HFFc6 (cell line): ENCODE measurements at places on chromosomes 16 and 17. TPM values are rescaled to one million over a fixed set of nuclear protein-coding genes. Genes with fewer than 3 reads are reported as not detected.

CDH13 gene
- 4.5 to 13.0 TPM (median 11.9 TPM) in 3 replicates for total RNA-seq

MYCBPAP gene
- 0.26 to 0.96 TPM (median 0.37 TPM) in 3 replicates for total RNA-seq

NRN1L gene
- total RNA-seq, result not detected in 3 replicates

SAMD14 gene
- total RNA-seq, result 4.8 to 11.8 TPM (median 4.8 TPM) in 3 replicates

SUMO2 gene
- 399 to 484 TPM (median 443 TPM) in 3 replicates for total RNA-seq
